Retina (tissue), 1 donor: ENCODE measurements at places on chromosomes 11 and 22.

DNA sequence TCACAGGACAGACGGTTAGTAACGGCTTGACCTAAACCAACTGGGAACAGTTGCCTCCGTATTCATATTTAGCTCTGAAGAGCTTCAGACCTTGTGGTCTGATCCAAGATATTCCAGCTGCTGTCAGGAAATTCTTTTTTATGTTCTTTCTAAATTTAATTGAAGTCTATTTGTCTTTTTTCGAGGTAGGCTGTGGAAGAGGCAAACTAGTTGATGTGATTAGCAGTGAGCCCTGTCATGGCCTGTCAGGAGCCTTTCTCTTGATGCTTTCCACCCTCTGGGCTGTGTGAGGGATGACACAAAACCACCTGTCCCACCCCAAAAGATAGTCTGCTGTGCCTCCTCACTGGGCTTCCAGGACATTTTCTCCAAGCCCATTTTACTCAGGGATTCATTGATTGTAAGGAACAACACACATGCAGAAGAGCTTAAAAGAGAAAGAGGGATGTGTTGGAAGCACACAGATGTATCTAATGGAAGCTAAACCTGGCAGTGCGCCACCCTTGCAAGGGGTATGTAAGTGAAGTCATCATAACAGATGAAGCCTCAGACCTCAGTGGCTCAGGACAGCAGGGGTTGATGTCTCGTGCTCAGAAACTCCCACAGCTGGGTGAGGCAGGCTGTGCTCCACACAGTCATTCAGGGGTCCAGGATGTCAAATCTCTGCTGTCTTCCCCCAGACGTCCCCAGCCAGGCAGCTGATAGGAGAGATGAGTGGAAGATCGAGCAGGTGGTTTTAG lies 170.0 kb downstream of the NCAM1 start:
- no peak for DNase-seq

DNA sequence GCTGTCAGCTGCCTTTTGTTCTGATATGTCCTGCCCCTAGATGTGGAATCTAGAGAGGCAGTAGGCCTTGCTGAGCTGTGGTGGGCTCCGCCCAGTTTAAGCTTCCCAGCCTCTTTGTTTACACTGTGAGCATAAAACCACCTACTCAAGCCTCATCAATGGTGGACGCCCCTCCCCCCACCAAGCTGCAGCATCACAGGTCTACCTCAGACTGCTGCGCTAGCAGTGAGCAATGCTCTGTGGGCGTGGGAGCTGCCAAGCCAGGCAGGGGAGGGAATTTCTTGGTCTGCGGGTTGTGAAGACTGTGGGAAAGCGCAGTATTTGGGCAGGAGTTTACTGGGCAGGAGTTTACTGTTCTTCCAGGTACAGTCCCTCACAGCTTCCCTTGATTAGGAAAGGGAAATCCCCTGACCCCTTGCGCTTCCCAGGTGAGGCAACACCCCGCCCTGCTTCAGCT lies 98.5 kb downstream of the SMCO4 start:
- DNase-seq, result peak; percentile 22

GRCh38 chr11:34223021-34223813 lies 117.8 kb downstream of the NAT10 start:
- peak; percentile 80 for DNase-seq

GRCh38 chr11:44335052-44335760 lies 25.3 kb upstream of the ALX4 start:
- peak; percentile 62 for DNase-seq

- DNase-seq, result no peak
Measured at GRCh38 chr11:118415739-118416068, 14.3 kb downstream of the ATP5MG start.
